Ureter (tissue), 1 donor: ENCODE measurements at places on chromosomes 16 and 17.

GRCh38 chr17:41895617-41896016 lies 23.1 kb downstream of the ACLY start:
- DNase-seq: no peak

GRCh38 chr17:64571746-64572145 lies 65.0 kb downstream of the CEP95 start:
- no peak for DNase-seq

DNA sequence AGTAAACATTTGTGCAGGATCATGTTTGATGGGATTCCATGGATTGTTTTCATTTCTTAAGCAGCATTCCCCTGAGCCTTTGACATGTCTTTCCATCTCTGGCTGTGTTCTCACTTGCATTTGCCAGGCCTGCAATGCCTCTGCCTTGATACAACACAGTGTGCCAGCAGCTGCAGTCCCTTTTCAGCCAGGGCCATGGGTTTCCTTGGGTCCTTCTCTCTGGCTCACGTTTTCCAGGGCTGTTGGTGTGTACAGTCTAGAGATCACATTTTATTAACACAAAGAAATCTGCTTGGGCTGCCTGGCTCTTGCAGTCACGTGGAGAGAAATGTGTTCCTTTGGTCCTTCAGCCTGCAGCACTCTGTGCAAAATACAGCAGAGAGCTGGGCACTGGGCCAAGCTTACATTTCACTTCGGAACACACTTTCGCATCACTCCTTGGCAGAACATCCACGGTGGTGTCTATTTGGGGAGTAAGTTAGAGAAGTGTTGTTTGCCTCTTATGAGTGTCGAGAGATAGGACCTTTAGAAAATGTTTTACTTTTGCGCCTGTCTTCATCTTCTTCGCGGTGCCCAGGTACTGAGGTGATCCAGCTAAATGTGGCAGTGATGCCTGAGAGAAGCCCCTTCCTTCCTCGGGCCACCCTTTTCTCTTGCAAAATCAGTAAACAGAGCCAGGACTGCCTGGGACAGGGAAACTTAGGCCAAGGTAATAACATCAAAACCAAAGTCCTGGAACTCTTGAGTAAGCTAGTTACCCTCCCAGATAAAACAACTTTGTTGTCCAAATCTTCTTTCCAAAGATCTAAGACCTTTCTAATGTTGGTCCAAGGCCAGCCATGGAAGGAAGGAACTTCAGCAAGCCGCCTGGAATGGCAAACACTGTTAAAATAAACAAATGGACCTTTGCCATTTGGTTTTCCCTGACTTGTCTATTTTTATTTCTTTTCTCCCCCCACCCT lies 20.9 kb downstream of the HLF start:
- peak; percentile 93 for DNase-seq

DNA sequence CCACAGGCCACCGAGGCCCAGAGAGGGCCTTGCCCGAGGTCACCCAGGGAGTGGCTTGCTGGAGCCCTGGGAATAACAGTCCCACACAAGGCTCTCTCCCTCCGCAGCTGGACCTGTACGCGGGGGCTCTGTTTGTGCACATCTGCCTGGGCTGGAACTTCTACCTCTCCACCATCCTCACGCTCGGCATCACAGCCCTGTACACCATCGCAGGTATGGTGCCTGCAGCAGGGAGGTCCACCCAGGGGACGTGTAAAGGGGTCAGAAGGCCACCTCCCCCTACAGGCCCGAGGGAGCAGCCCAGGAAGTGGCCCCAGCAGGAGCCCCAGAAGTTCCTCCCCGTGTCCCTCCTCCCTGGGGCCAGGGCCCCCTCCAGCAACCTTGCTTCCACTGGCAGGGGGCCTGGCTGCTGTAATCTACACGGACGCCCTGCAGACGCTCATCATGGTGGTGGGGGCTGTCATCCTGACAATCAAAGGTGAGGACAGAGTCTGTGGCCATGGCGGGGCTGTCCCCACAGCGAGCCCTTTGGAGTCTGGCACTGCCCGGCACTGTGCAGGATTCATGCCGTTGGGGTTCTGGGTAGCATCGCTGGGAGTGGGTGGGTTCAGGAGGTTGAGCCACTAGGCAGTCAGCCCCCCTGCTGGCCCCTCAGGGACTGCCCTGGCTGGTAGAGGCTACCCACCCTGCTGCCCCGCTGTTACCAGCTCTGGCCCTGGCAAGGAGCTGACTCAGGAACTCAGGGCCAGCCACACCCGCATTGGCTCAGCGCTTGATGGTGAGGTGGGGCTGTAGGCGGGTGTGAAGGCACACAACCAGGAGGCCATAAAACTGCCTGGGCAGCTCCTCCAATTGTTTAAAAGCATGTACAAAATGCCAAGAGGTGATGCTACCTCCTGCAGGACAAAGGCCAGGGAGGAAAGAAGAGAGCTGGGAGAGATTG lies 17.3 kb downstream of the SLC5A10 start:
- peak; percentile 61 for DNase-seq

- no peak for DNase-seq
Observed at GRCh38 chr17:78679495-78680395, 102.3 kb downstream of the CYTH1 start.
